Neural progenitor cell (in vitro differentiated cells): ENCODE measurements at places on chromosomes 3 and 15.

- no peak for DNase-seq
Measured at GRCh38 chr3:41092844-41093243, 106.5 kb upstream of the CTNNB1 start.

DNA sequence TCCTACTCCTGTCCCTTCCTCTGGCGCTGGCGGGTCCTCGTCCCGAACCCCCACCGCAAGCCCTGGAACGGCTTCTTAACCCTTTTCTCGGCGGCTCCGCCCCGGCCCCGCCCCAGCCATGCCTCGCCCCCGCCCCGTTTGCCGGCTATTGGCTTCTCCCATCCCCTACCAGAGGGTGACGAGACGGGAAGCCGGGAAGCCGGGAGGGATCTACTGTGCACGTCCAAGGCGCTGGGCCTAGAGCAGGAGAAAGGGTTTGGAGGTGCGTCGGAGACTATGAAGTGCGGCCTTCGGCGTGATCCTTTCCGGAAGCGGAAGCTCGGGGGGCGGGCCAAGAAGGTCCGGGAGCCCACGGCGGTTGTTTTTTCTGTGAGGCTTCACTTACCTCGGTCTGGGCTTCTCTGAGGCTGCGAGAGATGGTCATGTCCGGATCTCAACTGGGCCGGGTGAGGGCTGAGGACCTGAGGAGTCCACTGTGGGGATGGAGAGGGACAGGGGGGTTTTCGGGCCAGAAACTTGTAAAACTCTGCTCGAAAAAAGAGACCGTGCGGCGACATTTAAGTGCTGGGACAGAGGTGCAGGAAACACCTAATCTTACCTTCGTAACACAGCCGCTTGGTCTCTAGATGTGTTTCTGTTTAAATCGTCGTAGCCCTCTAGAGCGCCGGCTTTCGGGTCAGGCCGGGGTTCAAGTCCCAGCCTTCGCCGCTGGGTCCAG, 21.4 kb downstream of the ROPN1B start:
- peak; percentile 90 for DNase-seq

DNA sequence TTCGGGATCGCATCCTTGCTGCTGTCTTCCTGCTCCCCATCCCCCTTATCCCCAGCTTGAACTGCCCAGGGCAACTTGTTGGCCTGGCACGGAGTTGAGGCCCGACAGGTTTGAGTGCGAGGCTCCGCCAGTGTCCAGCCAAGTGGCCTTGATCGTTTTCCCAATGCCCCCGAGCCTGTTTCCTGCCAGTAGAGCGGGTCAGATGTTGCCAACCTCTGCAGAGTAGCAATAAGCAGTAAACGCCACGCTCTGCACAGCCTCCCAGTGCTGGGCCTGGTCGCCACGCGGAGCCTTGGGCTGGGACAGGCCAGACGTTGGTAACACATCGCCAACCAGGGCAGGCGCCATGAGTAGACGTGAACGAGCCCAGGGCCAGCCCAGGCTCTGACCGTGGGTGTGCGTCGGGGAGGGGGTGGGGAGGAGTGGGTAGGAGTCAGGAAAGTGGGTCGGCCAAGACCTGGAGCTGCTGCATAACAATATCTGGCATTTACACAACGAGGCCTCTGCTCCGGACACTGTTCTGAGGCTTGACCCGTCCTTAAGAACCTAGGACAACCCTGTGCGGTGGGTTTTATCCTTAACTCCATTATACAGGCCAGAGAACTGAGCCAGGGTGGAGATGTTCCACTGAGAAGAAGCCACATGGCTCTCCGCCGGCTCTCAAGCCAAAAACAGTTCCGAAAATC, 444 bp upstream of the ABHD14A start:
- DNase-seq = no peak

GRCh38 chr3:149466192-149466591, 8.3 kb upstream of the TM4SF4 start:
- DNase-seq = no peak

- no peak for DNase-seq
Measured at GRCh38 chr15:74833376-74834107, 7.1 kb downstream of the CPLX3 start.

GRCh38 chr3:189395825-189396224, 224.1 kb downstream of the TPRG1 start:
- DNase-seq = no peak

DNA sequence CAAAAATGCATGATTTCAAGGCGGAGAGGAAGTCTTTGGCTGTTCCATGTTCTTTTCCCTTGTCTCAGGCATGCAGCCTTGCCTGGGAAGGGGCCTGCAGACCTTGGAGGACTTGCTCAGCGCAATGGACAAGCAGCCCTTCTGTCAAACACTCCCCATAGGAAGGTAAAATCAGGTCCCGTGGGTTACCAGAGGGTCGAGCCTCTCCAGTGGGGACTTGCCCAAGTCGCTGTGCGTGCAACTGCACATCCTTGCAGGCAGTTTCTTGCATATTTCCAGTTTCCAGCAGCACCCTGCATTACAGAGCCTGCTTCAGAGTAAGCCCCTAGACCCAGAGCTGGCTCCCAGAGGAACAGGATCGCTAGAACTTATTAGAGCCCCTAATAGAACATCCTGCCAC, 75.5 kb upstream of the KLF13 start:
- DNase-seq = no peak

GRCh38 chr3:12822725-12823373, 18.5 kb downstream of the RPL32 start:
- no peak for DNase-seq

GRCh38 chr15:47439146-47440111, 277.9 kb upstream of the SEMA6D start:
- DNase-seq = no peak

- DNase-seq = peak; percentile 39
Measured at GRCh38 chr3:140588558-140588957, 89.3 kb upstream of the TRIM42 start.

DNA sequence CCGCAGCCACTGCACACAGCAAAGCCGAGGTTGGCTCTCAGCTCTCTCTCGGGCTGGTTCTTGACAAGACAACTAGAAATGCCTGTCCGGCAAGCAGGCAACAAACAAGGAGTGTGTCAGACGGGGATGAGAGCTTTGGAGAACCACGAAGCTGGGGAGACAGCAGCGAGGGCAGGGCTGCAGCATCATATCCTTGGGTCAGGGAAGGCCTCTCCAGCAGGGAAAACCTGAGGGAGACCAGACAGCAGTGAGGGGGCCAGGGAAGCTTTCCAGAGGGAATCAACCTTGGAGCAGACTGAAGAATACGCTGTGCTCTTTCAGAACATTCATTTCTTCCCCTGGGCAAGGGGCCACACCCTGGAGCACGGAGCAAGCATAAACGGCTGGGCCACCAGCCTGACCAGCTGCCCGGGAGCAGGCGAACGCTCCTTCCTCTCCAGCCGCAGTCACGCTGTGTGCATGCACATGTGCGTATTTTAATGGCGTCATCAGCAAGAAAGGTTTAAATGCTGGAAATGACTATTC, 58.7 kb downstream of the CHSY1 start:
- DNase-seq = no peak

DNA sequence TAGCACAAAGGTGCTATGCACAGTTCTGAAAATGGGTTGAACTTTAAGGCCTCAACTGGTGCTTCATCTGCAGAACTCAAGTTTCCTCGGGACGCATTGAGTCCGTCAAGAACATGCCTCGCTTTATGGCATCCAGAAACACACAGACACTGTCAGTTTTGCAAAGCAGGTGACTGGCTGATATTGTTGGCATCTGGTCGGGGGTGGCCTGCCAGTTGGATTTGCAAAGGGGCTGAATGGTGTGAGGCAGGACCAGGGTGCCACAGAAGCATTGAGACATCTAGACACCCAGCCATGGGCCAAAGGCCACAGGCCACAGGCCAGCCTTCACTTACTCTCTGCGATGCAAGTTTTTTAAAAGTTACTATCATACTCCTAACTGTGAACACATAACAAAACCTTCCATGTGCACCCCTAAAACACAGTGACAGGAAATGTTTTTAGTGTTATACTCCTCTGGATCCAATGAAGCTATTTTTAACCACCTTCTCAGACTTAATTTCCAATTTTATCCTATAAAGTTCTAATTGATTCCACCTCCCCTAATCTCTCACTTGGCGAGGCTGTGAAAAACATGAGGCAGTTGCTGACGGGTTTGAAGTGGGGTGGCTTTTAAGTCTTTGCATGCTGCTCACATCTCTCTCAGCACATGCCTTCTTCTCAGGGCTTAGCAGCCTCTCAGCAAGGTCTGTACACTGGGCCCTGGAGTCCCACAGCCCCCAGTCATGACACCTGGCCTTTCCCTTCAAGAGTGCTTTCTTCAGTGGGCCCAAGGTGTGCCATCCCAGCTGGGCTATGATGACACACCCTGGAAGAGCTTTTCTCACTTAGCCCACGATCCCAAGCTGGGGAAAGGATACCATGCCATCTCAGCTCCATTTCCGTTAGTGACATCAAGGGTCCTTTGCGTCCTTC, 38.5 kb upstream of the DUSP7 start:
- DNase-seq = no peak

DNA sequence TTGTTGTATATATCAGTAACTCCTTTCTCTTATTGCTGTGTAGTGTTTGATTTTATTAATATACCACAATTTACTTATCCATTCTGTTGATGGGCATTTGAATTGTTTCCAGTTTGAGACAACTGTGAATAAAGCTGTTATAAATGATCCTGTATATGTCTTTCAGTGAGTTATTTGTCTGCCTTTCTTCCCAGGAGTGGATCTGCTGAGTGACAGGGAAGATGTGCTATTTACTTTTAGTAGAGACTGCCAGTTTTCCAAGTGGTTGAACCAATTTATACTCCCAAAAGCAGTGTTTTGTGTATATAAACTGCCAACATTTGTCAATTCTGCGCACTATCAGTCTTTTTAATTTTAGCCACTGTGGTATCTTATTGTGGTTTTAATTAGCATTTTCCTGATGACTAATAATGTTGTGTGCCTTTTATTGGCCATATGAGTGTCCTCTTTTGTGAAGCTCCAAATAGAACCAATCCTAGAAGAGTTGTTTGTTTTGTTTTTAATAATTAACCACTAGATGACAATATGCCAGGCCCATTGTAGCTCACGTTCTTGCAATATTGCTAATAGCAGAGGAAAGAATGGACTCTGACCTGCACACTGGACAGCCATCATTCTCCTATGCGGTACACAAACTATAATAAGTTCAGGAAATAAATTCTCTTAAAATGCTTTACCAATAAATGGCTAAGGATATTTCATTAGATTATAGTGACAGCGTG, 25.3 kb downstream of the TRANK1 start:
- DNase-seq = no peak

GRCh38 chr15:44545913-44546802, 9.2 kb downstream of the EIF3J start:
- DNase-seq = no peak

- no peak for DNase-seq
Measured at GRCh38 chr3:128369121-128369703, 97.5 kb downstream of the DNAJB8 start.

DNA sequence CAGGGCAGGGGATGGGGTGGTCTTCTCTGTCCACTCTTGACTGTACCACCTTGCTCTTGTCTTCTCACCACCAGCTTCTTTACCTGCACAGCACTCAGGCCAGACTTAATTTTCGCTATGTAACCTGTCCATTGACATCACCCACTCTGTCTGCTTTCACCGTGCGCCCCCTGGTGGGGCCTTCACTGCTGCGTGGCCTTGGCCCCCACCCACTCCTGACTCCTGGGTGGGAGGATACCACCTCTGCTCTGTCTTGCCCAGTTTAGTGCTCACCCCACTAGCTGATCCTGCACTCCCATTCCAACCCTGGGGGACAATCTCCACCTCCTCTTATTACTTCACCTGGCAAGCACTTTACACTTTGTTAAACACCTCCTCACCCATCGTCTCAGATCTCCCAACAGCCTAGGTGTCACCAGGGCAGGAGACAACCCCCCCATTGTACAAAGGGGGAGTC, 17.7 kb downstream of the PTH1R start:
- DNase-seq = peak; percentile 69

DNA sequence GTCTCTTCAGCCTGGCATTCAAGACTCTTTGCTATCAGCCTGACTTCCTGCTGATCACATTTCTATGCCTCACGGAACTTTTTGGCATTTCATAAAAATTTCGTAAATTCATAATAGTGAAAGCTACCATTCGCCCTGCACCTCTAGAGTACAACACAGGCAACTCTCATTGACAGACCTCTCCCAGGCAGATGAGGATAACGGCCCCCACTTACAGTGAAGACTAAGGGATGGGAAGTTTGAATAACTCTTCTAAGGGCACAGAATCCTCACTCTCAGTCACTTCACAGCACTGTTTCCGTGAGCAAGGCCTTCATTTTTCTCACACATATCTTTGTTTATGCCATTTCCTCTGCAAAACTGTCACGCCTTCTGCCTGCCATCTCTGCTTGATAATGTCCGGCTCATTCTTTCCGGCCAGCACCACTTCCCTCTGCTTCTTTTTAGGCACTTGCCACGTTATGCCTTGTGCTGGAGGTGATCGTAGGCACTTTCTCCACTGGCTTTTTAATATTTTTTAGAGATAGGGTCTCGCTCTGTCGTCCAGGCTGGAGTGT, 224.1 kb upstream of the HES1 start:
- no peak for DNase-seq

- DNase-seq = peak; percentile 45
Measured at GRCh38 chr3:69740103-69741021, 1.1 kb downstream of the MITF start.

- no peak for DNase-seq
Measured at GRCh38 chr3:97899331-97899730, 72.9 kb downstream of the RIOX2 start.

DNA sequence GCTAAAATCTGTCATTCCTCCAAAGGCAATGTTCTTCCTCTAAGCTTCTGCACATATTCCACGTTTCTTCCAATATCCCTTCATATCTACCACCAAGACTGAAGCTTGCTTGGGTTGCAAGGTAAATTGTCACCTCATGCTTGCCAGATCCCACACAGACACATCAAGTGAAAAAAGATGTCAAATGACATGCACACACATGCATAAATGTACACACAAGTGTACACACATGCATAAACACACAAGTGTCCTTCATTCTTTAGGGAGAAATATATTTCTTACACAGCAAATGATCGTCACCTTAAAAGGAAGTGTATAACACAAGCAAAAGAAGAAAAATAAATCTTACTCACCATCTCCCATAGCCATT, 59.4 kb downstream of the CLASP2 start:
- no peak for DNase-seq

DNA sequence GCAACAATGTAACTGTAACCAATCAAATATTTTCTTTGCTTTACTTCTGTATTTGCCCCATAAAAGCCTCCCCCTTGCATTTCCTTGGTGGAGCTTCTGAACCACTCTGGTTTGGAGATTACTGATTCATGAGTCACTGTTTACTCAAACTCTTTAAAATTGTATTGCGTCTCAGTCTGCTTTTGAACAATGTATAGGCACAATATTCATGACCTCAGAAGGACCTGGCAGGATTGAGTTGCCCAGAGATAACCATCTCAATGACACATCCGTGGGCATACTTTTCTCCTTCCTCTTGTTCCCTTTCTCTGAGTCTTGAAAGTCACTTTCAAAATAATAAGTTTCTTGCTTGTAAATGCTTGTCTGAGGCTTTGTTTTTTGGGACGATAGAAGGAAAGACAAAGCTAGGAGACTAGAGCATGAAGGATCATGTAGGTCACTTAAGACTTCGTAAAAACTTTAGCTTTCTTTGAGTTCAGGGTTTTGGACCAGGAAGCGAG, 57.1 kb upstream of the POU1F1 start:
- DNase-seq = no peak
